D721Med (cell line): ENCODE measurements at places on chromosomes 11 and 22.

- no peak for DNase-seq
These were observed 13.2 kb downstream of the FZD4 start for GRCh38 chr11:86941871-86942599.

GRCh38 chr11:111378861-111379601, at the start of gene POU2AF1:
TSS of gene POU2AF1 (minus strand) at chr11:111379275. CDS start at chr11:111379177, 98 bp downstream.
- no peak for DNase-seq

DNA sequence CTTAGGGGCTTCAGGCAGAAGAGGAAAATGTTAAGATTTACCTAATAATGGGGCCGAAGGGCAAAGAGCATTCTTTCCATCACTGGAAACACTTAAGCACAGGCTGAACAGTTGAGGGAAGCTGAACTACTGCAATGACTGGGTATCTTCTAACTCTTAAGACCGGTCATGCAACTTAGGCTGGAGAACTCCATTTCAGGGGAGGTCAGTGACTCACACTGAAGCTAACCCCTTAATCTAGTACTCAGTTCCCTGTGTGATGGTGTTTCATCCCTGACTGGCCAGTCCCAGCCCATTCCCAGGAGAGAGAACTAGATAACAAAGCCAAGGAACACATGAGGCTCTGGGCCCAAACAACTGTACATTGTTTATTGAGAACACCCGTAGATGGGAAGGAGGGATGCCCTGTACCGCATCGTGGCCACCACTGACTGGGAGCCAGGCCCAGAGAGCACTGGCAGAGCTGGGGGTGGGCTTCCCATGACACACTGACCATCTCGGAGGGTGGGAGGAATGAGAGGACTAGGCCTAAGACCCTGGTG, 10.5 kb downstream of the RPL27A start:
- no peak for DNase-seq

DNA sequence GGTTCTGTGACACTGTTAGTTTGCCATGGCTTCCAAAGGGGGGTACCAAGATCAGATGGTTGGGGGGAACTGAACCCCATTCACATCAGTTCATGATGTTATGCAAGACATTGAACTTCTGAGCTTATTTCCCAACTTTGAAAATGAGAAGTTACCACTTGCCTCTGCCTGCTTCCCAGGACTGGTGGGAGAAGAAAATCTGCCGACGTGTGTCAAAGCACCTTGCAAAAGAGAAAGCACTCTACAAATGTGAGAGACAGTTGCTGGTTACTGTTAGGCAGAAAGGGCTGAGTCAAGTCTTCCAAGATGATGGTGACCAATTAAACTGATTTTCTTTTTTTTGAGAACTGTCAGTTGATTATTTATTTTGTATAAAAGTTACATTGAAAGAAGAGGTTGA, 45.6 kb downstream of the SMCO4 start:
- no peak for DNase-seq

DNA sequence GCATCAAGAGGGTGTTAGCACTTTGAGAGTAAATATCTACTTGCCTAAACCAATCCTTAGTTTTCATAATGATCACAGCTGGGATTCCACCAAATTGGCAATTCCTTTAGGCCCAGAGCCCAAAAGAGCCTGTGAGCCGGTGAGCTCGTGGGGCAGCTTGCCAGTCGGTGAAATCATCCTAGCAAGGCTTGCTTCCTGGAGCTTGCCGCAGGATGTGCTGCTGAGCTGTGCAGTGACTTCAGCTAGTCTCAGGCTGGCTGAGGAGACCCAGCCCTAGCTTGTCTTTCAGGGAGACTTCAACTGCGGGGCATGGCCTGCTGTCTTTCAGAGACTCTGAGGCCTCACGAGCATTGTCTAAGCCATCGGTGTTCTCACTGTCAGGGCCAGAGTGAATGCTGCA, 73.6 kb upstream of the SUSD2 start:
- no peak for DNase-seq

GRCh38 chr11:117979481-117980211, 6.5 kb upstream of the IL10RA start:
- no peak for DNase-seq

DNA sequence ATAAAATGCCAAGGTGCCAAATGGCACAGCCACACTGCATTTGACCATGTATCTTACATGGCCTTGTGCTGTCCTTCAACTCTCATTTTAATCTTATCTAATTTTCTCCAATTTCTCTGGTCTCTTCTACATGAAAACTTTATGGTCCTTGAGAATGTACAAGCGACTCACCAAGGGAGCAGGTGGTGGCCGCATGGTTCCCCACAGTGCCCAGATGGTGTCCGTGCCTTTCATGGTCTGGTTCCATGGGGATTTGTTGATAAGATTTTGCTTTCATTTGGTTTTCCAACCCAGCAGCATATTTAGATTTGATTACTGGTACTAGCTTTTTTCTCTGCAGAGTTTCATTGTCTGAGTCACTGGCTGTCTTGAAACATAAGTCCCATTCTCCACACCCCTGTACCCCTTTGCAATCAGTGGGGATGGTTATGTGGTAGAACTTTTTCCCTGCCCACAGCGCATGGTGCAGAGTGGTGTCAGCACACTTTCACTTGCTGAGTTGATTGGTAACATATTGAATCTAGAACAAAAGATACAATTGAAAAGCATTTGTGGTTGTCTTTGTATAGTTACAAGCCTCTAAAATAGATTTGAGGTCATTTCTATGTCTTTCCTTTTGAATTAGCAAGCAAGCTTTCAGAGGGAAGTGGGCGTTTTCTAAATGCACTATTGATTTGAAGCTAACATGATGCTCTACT, 24.1 kb downstream of the ZNRF3 start:
- no peak for DNase-seq
